ENCODE measurements at places on chromosomes 3 and 15.

GRCh38 chr3:14267976-14268375, 89.4 kb downstream of the LSM3 start:
- DNase-seq, result no peak

GRCh38 chr3:160720123-160720746, 35.8 kb upstream of the PPM1L start:
- no peak for DNase-seq

- DNase-seq, result no peak
Measured at GRCh38 chr3:7158516-7158915, 297.6 kb downstream of the GRM7 start.

- DNase-seq, result no peak
Measured at GRCh38 chr3:56880720-56881575, 79.2 kb upstream of the ARHGEF3 start.

DNA sequence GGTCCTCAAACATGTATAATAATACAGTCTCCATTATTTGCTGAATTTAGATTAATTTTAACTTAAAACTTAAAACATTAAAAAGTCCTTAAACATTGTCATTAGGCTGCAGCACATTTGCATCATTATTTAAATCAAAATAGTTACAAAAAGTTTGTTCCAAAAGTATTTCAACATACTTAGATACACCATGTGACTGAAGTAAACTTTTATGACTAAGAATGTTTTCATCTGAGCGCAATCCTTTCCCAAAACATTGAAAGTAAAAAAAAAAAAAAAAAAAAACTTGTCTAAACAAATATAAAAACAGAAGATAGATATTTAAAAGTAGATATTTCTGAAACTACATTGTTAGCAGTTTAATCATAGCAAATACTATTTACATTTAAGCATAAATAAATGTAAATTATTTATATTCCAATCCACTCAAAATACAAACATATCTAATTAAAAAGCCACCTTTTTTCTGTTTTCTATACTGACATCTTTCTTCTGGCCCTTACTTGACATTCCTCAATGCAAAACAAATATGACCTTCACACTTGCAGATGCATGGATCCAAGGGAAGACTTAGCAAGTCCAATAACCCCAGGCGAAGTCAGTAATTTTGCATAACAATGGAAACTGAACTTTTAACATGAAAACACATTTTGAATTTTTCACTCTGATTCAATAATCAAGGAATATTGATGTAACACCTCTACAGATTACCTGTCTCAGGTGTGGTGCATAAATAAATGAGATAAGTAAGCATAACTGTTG, 10.3 kb downstream of the FAM227B start:
- no peak for DNase-seq

DNA sequence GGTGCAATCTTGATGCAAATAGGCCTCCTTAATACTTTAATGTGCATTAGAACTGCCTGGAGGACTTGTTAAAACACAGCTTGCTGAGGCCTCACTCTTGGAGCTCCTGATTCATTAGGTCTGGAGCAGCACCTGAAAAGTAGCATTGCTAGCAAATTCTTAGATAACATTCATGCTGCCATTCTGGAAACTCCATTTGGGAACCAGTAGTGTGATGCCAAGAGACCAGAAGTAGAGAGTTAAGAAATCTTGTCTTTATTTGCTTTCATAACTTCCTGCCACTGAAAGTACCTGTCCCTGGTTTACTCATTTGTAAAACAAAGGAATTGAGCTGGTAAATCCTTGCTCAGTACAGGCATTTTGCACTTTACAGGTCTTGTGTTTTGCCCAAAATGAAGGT, 72.0 kb downstream of the RAP2B start:
- no peak for DNase-seq

DNA sequence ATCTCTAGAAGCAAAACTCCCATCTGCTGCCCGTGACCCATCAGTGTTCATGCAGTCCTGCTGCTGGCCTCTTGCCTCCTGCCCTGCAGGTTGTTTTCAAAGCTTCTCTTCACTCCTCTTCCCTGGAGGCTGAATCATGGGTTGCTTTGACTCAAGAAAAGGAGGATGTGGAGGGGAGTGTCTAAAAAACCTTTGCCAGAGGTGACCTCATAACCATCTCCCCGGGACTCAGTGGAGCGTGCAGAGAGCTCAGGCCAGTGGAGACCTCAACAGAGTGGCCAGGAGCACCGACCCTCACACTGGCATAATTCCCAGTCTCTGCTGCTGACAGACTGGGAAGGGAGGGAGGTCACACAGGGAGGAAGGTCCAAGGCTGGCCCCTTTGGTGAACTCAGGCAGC, 60.9 kb upstream of the ITGA11 start:
- DNase-seq, result no peak

DNA sequence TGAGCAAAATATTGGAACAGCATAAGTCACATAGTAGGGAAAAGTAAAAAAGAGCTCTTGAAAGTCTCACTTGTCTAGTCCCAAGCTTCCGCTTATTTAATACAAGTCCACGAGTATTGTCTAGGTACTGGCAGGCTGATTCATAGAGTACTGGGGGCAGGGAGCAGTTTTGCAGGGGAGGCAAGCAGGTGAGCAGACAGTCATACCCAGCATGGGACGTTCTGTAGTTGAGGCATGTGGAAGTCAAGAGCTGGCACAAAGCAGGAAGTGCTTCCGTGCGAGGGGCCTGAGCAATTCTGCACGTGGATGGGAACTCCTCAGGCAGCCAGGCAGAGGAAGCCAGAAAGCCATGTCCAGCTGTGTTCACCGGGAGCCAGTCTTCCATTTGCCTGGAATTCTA, 287.6 kb downstream of the EPHB1 start:
- DNase-seq, result no peak

- DNase-seq, result no peak
Measured at GRCh38 chr15:48823237-48823636, 12.4 kb upstream of the CEP152 start.

GRCh38 chr3:45965653-45966052, 22.4 kb downstream of the CXCR6 start:
- no peak for DNase-seq

- no peak for DNase-seq
Measured at GRCh38 chr3:65196663-65197062, 508.9 kb upstream of the ADAMTS9 start.

- no peak for DNase-seq
Measured at GRCh38 chr3:12995389-12996180, 77.6 kb downstream of the IQSEC1 start.

Data from T1000 (cell line).